ENCODE measurements at places on chromosomes 3 and 15. TPM values are rescaled to one million over a fixed set of nuclear protein-coding genes. Genes with fewer than 3 reads are reported as not detected.

GRCh38 chr3:172138792-172139507, 99.6 kb downstream of the FNDC3B start:
- DNase-seq, result peak; percentile 68

GRCh38 chr3:144900366-144900765, 928.7 kb downstream of the DIPK2A start:
- DNase-seq, result no peak

GRCh38 chr3:131494706-131495105, 8.1 kb downstream of the MRPL3 start:
- no peak for DNase-seq

SEMA5B gene
- under 0.01 TPM for total RNA-seq

DAZL gene
- total RNA-seq, result not detected

CMSS1 gene
- 3.0 TPM for total RNA-seq
